ENCODE measurements at places on chromosomes 6 and 20. TPM values are rescaled to one million over a fixed set of nuclear protein-coding genes. Genes with fewer than 3 reads are reported as not detected.

The LY6G6F gene
- not detected for total RNA-seq

The EXOC2 gene
- total RNA-seq: 29.9 TPM

DNA sequence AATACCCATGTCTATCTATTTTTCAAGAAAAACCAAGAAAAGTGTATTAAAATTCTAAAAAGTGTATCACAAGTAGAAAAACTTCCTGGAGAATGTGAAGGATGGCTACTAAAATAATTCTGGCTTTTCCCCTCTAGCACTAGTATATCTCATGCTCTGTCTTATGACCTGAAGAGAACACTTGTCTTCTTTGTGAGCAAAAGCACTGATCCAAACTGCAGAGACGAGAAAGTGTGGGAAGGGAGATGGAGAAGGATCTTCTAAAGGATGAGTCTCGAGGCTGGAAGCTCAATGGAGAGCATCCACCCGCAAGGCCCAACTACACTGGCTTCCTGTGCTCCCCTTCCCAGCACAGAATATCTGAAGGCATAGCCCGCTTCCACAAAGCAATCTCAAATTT lies 23.5 kb downstream of the STX7 start:
- no peak for DNase-seq
- H3K4me1 ChIP-seq: peaks cover 6% of the 10 kb centered on the region
- H3K36me3 ChIP-seq: peaks cover 8% of the 10 kb centered on the region
- H3K4me3 ChIP-seq: no peak overlapping the region
- H3K27ac ChIP-seq: no peak overlapping the region

DNA sequence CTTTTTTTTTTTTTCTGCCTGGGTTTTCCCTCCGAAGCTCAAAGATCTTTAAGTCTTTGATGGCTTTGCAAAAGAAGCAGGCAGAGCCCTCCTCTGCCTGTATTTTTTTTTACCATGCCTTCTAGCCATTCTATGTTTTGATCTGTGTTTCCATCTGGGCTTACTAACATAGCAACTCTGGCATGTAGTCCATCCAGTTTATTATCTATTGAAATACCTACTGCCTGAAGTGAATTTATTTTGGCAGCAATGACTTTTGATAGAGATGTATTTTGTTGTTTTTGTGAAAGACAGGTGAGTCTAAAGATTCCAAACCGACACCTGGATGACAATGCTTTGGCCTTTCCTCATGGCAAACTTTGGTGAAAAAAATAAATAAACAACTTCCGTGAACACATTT lies 1157.7 kb upstream of the MAP3K7 start:
- H3K27me3 ChIP-seq: no peaks in the 10 kb centered on the region
- no peak overlapping the region for H3K4me3 ChIP-seq
- H3K36me3 ChIP-seq: no peaks in the 10 kb centered on the region

GRCh38 chr6:130118236-130118635 lies 99.9 kb downstream of the L3MBTL3 start:
- no peak overlapping the region for H3K27ac ChIP-seq
- H3K27me3 ChIP-seq: no peaks in the 10 kb centered on the region
- no peak overlapping the region for H3K4me3 ChIP-seq
- H3K36me3 ChIP-seq: peaks cover 21% of the 10 kb centered on the region
- DNase-seq: no peak

- DNase-seq: no peak
- no peak overlapping the region for H3K4me3 ChIP-seq
- no peak overlapping the region for H3K27ac ChIP-seq
- peaks cover 21% of the 10 kb centered on the region for H3K4me1 ChIP-seq
- peaks cover 7% of the 10 kb centered on the region for H3K27me3 ChIP-seq
Observed at GRCh38 chr20:19833395-19833794, 75.3 kb downstream of the RIN2 start.

GRCh38 chr6:111950661-111951496 lies 77.6 kb upstream of the FYN start:
- H3K27ac ChIP-seq: no peak overlapping the region
- no peak for DNase-seq
- no peaks in the 10 kb centered on the region for H3K36me3 ChIP-seq
